ENCODE measurements at places on chromosomes 4 and X. TPM values are rescaled to one million over a fixed set of nuclear protein-coding genes. Genes with fewer than 3 reads are reported as not detected.

The CLOCK gene
- total RNA-seq, result 9.3 TPM

The ADGRG4 gene
- not detected for total RNA-seq

The CCSER1 gene
- total RNA-seq, result not detected

The PRDM8 gene
- total RNA-seq, result 4.2 TPM

The TCP11X2 gene
- not detected for total RNA-seq

The KIT gene
- 4.2 TPM for total RNA-seq

The TRIM61 gene
- 1.0 TPM for total RNA-seq

The ATRX gene
- total RNA-seq, result 65.8 TPM

The ATP11C gene
- total RNA-seq, result 11.8 TPM

The LRCH2 gene
- not detected for total RNA-seq

The LNX1 gene
- not detected for total RNA-seq

The MPP1 gene
- total RNA-seq, result 72.6 TPM

The HSFX4 gene
- not detected for total RNA-seq

GRCh38 chrX:139751053-139751452 is 43.1 kb upstream of the MCF2 start:
- DNase-seq, result no peak

DNA sequence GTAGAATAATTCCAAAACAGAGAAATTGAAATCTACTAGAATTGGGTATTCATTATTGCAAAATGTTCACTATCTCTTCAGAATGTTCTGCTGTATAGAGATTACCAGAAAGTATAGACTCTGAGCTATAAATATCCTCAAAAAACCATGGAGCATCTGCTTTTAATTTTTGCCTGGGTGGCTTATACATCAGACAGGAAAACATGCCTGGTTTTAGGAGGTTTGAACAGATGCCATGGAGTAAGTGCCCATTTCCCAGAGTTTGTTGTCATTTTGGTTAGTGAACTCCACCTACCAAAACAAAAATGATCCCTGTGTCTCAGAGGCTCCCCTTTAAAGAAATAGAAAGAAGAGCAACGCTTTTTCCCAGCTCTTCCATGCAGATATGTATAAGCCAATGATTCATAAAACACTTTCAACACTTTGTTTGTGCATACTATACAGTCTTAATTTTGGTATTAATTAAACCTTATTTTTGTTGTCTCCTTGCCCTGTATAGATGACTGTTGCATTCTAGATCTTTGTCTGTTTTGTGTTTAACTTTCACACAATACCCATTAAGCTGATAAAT is 68.7 kb downstream of the MEPE start:
- DNase-seq, result no peak

GRCh38 chr4:59484944-59485343 is 1715.2 kb upstream of the ADGRL3 start:
- no peak for DNase-seq

GRCh38 chr4:56737666-56738065 is 56.6 kb upstream of the HOPX start:
- DNase-seq, result no peak

DNA sequence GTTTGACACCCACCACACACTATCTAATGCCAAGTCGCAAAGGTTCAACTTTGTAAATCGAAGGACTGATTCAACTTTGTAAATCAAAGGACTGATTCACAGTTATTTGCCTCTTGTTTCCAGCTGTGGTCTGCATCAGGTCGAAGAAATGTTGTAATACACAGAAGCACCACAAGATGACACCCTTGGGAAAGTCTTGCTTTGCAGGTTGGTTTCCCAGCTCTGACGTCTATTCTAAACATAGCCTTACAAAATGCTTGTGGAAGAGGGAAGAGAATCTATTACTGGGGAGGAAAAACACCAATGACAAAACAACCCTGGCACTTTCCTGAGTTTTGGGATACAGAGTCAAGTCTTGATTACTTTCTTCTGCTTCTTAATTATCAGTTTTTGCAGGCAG is 35.3 kb downstream of the SUPT20HL1 start:
- DNase-seq, result peak; percentile 59

DNA sequence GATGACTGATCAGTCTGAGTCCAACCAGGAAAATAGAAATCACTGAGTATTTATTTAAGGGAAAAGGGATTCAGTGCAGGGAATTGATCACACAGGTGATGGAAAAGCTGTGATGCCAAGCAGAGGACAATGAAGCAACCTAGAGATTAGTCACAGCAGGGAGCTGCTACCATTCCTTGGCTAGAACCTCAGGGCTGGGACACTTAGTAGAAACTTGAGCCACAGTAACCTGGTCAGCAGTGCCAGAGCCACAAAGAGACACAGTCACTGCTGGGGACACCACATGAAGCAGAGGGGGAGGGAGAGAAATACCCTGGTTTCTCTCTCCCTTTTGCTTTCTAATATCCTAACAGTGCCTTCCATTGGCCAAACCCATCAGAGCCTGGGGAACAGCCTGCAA is 38.7 kb downstream of the RTL9 start:
- no peak for DNase-seq

- DNase-seq, result no peak
Observed at GRCh38 chr4:56226579-56226978, 160.7 kb downstream of the AASDH start.

GRCh38 chrX:5113128-5113527 is 1115.5 kb downstream of the NLGN4X start:
- DNase-seq, result no peak

GRCh38 chr4:4555916-4556315 is 14.1 kb upstream of the STX18 start:
- no peak for DNase-seq

DNA sequence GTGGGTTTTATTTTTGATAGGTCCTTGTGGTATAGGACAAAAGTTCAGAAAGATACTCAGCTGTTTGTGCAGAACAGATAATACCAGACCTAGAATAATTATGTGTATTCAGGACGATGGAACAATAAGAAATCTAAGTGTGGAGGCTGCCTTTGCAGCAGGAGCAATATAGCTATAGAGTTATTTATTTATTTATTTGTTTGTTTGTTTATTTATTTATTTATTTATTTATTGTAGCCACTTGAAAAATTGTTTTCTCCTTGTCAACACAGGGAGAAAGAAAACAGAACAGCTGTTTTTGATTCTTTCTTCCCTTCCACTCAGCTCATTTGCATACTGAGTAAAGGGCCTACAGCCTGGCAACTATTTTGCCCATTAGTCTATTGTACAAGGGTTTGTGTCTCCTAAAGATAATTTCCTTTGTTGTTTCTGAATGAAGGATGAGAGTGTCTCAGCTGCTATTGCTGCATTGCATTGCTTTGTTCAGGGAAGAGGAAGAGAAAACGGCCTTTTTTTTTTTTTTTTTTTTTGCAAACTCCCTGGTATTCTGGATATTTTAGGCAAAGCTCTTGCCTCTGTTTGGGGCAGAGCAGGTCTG is 56.0 kb upstream of the ESX1 start:
- no peak for DNase-seq

DNA sequence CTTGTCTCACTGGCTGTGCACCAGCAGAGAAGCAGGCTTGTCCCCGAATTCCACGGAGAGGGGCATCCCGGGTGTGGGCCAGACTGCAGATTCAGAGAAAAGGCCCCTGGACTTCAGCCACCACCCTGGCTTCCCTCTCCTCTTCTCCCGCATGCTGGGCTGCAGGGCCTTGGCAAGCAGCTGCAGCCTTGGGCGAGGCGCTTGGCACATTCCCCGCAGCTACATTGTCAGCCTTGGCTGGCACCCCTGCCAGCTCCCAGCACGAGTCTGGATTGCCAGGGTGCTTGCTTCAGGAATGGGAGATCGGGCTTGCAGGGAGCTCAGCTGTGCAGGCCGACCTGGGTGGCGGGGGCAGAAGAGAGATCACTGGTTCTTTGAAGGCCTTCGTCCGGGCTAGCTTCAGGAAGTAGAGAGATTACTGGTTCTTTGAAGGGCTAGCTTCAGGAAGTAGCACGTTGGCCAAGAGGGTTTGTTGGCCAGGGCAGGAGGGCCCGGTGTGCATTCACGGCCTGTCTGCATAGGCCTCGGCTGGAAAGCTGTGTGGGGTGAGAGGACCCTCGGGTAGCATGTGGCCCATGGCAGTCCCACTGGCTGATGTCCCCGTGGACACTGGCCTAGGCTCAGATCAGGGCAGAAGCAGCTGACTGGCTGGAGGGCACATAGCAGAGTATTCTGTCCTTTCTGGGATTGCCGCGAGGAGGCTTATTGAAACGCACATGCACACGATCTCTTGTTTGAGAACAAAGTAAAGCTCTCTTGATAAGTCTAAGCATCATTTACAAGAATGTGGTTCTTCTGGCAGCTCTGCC is 2.7 kb downstream of the ABCD1 start:
- no peak for DNase-seq

DNA sequence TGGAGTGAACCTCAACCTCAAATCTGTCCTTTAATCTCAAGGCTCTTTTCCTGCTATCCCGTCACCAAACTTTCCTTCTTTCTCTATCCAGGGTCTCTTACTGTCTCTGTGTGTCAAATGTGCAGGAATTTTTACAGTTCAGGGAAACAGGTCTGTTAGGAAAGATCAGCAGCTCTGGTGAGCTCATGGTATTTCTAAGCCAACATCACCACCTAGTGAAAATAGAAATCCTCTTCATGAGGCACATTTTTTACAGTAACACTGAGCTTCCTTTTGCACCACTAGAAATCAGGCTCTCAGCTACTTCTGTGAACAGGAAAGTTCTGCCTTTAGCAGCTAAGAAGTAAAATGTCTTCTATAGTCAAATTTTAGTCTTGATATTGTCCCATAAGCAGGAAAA is 39.6 kb downstream of the NUDT11 start:
- no peak for DNase-seq

- DNase-seq, result no peak
Observed at GRCh38 chrX:46485897-46486296, 59.3 kb downstream of the ZNF674 start.

GRCh38 chr4:4667622-4668081 is 125.8 kb upstream of the STX18 start:
- DNase-seq, result no peak

- DNase-seq, result peak; percentile 72
Observed at GRCh38 chr4:82293304-82293703, 80.5 kb downstream of the HNRNPD start.

- no peak for DNase-seq
Observed at GRCh38 chr4:168383510-168383909, 65.0 kb upstream of the DDX60 start.

DNA sequence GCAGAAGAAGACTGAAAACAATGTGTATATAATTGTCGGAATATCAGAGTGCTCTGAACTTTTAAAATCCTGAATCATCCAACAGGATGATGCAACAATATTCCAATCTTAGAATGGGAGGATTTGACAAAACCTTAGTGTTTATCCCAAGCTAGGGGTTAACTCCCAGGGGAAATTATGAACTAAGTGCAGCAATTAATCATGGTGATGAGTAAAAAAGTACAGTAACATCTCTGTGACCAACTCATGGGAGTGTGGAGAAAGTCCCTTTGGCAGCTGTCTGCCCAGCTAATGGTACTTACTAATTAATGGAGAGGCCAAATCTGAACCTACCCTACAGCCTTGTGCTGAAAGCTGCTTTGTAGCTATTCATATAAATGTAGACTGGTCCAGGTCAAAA is 257.6 kb upstream of the DDX53 start:
- DNase-seq, result no peak

- no peak for DNase-seq
Observed at GRCh38 chrX:96182366-96182765, 502.3 kb upstream of the DIAPH2 start.

- DNase-seq, result no peak
Observed at GRCh38 chr4:8649631-8650361, 57.2 kb downstream of the CPZ start.

GRCh38 chr4:85067342-85067741 is 100.9 kb upstream of the WDFY3 start:
- no peak for DNase-seq

- no peak for DNase-seq
Observed at GRCh38 chrX:110985470-110985869, 110.5 kb upstream of the PAK3 start.

GRCh38 chr4:7129871-7130620 is 62.2 kb upstream of the GRPEL1 start:
- no peak for DNase-seq

DNA sequence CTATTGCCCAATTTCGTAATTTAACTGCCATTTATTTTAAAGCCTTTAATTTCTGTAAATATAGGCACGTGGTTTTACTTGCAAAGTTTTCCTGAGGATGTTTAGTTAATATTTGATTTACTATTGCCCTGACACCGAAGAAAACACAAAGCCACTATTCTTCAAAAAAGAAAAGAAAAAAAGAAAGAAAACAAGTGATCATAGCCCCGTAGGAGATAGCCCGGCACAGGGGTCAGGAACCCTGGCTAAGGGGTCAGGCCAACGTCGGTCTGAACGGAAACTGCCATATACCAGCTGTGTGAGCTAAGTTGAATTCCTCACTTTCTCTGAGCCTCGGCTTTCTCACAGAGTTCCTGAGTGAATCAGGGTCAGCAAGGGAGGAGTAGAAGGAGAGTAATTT is 17.7 kb upstream of the LAMP2 start:
- DNase-seq, result no peak

DNA sequence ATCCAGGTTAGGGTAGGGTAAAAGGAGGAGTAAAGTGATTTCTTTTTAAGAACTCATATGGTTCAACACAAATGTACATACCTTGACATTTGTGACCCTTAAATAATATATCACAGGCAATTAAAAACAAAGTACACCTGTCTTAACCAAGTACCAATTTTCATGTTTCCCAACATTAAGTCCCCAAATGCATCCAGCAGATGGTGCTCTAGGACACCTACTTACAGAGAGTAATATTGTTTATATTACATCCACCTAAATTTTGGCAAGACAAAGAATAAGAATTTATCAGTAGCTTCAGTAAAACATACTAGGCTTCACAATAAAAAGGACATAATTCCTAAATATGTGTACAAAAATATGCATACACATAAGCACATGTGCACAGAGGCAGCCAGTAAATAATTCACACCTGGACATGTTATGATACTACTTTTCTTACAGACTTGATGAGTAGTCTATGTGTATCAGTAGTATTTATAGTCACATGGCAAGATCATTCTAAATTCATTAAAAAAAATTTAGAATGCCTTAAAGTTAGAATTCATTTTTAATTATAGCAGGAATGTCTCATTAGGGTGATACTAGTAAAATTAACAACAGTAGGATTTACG is 219.7 kb downstream of the DCLK2 start:
- DNase-seq, result peak; percentile 56

DNA sequence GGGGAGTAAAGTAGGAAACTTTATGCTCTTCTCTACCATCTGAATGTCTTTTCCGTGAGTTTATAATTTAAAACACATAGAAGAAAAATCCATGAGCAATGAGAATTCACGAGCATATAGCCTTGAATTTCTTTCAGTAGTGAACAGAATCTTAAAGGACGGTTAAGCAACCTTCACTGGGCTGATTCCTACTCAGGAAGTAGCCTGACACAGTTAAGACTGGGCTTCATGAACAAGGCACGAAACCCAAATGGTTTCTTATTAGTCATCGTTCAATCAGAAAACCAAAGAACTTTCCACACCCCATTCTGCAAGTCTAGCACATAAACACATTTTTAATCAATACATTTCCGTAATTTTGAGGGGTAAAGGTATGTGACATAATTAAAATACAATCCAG is 95.8 kb downstream of the SH3KBP1 start:
- peak; percentile 40 for DNase-seq

DNA sequence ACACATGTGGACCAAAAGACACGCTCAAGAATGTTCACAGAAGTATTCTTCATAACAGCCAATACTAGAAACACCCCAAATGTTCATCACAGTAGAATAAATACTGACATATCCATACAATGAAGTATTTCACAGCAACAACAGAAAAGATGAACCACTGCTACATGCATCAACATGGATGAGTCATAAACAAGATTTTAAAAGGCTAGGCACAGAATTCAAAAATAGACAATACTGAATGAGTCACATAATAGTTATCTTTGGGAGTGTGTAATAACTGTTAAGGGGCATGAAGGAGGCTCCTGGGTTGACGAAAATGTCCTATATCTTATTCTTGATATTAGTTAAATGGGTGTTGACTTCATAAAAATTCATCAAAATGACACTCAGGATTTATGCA is 43.5 kb downstream of the CLOCK start:
- no peak for DNase-seq
